ENCODE measurements at places on chromosomes 6 and 20.

DNA sequence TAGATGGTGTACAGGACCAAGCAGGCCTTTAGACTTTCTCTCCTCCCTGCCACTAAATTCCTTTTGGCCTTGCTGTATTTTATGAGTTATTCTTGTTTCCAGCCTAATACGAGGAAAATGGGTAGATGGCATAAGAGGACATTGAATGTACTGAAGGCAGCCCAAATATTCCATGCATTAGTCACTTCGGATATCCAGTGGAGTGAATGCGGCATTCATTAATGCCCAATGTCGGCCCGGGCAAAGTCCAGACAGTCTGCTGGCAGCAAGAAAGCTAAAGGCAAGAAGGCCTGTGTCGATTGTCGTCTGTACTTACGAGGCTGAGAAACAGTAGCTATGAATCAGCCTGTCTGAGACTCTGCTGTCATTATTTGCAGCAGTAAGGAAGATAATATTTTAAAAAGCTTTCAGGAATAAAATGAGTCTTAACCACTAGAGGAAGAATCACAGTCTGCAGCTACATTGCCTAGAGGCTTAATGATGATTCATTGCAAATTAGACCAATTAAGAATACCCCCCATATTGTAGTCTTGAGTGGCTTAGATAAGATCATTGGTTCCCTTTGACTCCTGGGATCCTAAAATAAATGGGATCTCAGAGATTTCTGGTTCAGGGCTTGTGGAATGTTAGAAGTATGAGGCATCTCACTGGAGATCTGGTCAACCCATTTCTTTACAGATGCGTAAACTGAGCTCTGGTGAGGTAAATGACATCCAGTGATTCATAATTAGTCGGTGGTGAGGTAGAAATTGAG, 534.1 kb upstream of the JAG1 start:
- DNase-seq = peak; percentile 74

GRCh38 chr6:20169786-20170185, 42.5 kb downstream of the MBOAT1 start:
- no peak for DNase-seq

DNA sequence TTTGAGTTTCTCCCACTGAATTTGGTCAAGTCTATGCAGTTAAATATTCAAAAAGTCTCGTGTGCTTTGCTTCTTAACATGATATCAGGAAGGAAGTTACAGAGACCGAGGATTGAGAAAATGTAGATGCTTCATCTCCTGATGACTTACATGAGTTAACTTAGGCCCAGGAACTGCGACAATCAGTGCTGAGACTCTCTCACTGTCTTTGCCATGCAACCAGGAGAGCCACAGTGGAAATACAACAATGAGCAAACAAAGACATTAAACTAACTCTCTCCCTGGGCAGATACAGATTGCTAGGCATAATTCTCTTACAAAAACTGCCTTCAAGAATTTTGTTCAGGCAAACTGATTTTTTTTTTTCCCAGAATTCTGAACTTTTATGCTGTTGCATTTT, 440.6 kb upstream of the EPHA7 start:
- DNase-seq = no peak

DNA sequence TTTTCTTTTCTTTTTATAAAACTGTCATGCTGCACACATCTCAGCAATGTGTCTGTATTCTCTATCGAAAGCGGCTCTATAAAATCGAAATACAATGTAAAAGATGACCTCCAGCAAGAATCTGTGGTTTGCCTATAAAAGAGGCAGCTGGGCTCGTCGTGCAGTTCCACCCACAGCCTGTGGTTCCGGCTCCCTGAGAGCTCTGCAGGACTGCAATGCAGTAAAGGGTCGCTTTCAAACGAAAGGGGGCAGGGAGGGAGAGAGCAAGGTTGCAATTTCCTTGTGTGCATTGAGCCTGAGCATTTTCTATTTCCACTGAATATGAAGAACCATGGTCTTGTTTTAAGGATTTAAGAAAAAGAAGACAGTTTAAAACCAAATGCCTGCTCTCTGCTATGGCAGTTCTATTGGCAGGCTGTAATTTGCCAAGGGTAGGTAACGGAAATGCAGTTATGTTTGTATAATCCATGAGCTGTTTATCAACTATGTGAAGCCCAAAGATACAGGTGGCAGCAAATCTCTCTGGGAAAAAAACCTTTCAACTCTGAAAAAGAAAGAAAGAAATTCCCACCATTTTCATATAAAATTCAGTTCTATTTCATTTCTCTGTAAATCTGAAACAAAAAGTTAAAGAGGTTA, 236.5 kb downstream of the HACE1 start:
- DNase-seq = no peak

GRCh38 chr6:142361779-142362750, 60.3 kb downstream of the ADGRG6 start:
- DNase-seq = peak; percentile 56

DNA sequence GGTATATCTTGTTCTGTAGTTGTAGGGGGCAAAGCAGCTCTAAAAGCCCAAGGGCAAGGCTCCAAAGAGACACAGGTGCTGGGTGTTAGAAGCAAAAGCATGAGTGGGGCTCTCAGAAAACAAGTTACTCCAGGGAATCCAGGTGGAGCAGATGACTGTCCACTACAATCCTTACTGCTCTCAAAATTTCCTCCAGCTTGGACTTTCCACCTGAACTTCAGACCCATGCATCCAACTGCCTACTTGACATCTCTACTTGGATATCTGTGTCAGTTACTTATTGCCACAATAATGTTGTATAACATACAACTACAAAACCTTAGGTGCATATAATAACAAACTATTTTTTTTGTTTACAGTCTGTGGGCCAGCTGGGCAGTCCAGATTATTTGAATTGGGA, 22.8 kb upstream of the DTNBP1 start:
- DNase-seq = no peak

- DNase-seq = no peak
Observed at GRCh38 chr6:84432619-84433018, 205.2 kb upstream of the CEP162 start.

GRCh38 chr6:75472885-75473284, 20.7 kb downstream of the FILIP1 start:
- DNase-seq = no peak

- no peak for DNase-seq
Observed at GRCh38 chr6:93017213-93017612, 402.1 kb downstream of the EPHA7 start.

DNA sequence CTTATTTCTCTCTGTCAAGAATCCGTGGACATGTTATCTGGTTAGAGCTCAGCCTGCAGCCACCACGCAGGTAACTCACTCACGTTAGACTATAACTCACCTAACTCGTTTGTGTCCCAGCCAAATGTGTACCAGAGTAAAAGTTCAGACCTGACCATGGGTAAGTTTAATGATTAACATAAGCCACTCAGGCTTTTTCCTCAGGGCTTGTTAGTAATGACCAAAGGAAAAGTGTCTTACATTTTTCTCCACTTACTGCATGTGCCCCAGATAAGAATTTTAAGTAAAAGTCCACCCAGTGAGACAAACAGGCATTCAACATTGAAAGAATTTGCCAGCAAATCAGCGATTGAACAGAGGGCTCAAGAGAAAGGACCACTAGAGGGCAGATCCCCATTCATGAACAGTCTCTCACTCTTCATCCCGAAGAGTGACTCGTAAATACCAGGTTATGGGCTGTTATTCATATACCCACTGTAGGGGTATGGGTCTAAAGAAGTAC, at the start of gene PKHD1:
PKHD1 (minus strand) TSS at position 116 of the 502 bp plus-strand sequence. CDS start 2,680 bp downstream, outside the sequence.
- DNase-seq = no peak

DNA sequence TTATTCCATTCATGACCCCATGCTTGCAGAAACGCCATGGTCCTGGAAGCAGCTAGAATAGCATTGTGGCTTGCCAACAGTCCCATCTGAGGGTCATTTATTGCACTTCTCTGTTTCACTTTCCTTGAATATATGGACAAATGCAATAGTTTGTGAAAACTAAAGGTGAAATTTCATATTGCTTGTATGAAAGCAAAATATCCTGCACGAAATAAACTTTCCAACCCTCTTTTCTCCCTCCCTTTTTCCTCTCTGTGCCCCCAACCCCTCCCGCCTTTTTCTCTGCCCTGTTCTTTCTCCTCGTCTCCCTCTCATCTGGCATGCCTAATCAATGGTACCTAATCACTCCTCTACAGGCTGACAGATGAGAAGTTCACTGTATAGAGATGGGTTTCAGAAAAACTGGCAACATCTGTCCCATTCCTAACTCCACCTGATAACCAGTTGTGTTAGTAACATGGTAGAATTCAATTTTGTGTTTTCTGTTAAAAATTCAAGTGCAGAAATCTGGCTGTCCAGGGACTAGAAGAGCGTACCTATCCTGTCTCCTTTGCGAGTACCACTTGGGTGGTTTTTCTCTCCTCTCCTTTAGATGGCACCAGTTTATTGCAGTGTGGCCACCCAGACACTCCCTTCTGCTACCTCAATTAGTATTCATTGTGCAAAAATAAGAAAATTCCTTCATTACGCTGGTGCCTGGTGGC, 198.6 kb downstream of the FOXA2 start:
- DNase-seq = no peak

DNA sequence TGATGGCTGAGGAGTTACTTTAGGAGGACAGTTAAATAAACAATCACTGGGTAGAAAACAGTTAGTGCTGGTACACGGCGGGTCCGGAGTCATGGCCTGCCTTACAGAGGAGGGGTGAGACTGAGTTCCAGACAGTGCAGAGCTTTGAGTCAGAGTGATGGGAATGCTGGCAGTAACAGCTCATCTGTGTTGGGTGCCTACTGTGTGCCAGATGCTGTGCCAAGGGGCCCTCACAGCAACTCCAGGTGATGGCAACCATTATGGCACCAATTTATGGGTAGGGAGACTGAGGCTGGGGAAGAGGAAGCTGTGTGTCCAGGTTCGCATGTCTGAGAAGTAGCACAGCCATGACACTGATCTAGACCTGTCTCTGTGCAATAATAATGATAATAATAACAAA, 132.6 kb downstream of the CEBPB start:
- no peak for DNase-seq

DNA sequence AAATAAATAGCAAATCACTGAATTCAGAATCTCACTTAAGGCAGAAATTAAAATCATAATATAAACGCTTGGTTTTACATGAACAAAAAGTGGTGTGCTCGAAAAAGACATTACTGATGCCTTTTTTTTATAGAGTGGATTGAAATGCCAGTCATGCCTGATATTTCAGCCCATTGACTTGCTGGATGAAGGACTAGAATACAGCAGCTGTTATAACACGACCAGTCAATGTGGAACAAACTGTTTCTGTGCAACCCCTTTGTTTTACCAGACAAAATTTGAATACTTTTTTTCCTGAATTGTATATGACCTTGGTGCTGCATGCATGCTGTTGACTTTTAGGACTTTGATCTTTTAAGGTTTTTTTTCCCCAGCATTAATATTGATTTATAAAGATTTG, 150.0 kb downstream of the QKI start:
- DNase-seq = no peak

GRCh38 chr6:170227521-170227983, 63.3 kb downstream of the DLL1 start:
- no peak for DNase-seq

DNA sequence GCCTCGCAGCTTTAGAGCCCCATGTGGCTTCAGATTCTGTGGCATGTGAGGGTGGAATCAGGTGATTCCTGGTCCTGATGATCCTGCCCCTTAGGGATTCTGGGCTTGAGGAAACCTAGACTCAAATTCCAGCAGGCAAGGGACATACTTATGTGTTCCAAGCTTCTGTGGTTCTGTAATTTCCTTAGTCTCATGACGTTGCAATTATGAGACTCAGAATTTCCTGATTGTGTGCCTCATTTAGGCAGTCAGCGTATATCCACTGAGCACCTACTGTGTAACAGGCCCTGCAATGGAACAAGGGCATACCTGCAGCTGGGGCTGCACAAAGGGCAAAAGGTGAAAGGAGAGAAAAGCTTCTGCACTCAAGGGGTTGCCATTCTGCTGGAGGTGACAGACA, 11.6 kb upstream of the BPIFB4 start:
- no peak for DNase-seq
